ENCODE measurements at places on chromosomes 6 and 20. TPM values are rescaled to one million over a fixed set of nuclear protein-coding genes. Genes with fewer than 3 reads are reported as not detected.

DNA sequence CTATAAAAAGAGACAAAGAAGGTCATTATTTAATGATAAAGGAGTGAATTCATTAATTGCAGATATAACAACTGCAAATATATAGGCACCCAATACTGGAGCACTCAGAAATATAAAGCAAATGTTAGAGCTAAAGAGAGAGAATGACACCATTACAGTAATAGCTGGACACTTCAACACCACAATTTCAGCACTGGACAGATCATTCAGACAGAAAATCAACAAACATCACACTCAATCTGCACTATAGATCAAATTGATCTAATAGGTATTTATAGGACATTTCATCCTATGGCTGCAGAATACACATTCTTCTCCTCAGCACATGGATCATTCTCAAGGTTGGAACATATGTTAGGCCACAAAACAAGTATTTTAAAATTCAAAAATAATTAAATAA lies 72.7 kb downstream of the MAP7 start:
- no peak overlapping the region for H3K27ac ChIP-seq
- H3K36me3 ChIP-seq = no peaks in the 10 kb centered on the region
- no peak overlapping the region for H3K4me3 ChIP-seq
- H3K27me3 ChIP-seq = no peaks in the 10 kb centered on the region
- DNase-seq = no peak
- H3K4me1 ChIP-seq = no peaks in the 10 kb centered on the region

GRCh38 chr20:47326658-47327268 lies 29.7 kb downstream of the ZMYND8 start:
- no peak overlapping the region for H3K4me3 ChIP-seq
- peaks cover 44% of the 10 kb centered on the region for H3K4me1 ChIP-seq
- no peak for DNase-seq

- H3K4me1 ChIP-seq = peaks cover 17% of the 10 kb centered on the region
- DNase-seq = no peak
- H3K27me3 ChIP-seq = no peaks in the 10 kb centered on the region
- H3K27ac ChIP-seq = no peak overlapping the region
Measured at GRCh38 chr6:145372671-145373151, 362.6 kb downstream of the EPM2A start.

- H3K36me3 ChIP-seq = no peaks in the 10 kb centered on the region
- H3K4me1 ChIP-seq = no peaks in the 10 kb centered on the region
- H3K27me3 ChIP-seq = no peaks in the 10 kb centered on the region
- no peak for DNase-seq
- H3K4me3 ChIP-seq = no peak overlapping the region
- no peak overlapping the region for H3K27ac ChIP-seq
Measured at GRCh38 chr20:15515691-15516090, 1057.6 kb downstream of the KIF16B start.

GRCh38 chr20:32465092-32465900 lies 107.2 kb downstream of the ASXL1 start:
- peak overlapping the region; percentile 29 for H3K27ac ChIP-seq
- H3K36me3 ChIP-seq = peaks cover 3% of the 10 kb centered on the region
- H3K4me3 ChIP-seq = no peak overlapping the region
- DNase-seq = no peak
- H3K27me3 ChIP-seq = no peaks in the 10 kb centered on the region

DNA sequence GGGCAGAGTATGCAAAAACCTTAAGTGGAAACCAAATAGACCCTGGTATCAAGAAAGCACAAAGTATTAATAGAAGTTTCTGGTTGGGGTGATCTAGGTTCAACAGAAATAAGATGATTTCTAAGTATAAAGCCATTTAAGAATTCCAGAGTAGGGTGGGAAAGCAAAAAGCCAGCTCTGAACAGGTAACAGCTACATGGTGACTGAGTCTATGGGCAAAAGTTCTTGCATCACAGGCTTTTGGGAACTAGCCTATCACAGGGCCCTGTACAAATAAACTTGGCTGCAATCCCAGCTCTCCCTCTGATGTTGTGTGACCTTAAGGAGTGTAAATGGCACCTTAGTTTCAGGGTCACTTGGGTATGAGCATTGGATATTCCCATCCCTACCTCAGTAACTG lies 5.5 kb downstream of the TCF19 start:
- H3K4me1 ChIP-seq = peaks cover 10% of the 10 kb centered on the region
- H3K27me3 ChIP-seq = no peaks in the 10 kb centered on the region
- DNase-seq = no peak
- H3K36me3 ChIP-seq = no peaks in the 10 kb centered on the region
- H3K4me3 ChIP-seq = no peak overlapping the region

GRCh38 chr6:28152531-28152930 lies 10.8 kb downstream of the ZKSCAN8 start:
- no peaks in the 10 kb centered on the region for H3K27me3 ChIP-seq
- no peak overlapping the region for H3K4me3 ChIP-seq
- DNase-seq = no peak

DNA sequence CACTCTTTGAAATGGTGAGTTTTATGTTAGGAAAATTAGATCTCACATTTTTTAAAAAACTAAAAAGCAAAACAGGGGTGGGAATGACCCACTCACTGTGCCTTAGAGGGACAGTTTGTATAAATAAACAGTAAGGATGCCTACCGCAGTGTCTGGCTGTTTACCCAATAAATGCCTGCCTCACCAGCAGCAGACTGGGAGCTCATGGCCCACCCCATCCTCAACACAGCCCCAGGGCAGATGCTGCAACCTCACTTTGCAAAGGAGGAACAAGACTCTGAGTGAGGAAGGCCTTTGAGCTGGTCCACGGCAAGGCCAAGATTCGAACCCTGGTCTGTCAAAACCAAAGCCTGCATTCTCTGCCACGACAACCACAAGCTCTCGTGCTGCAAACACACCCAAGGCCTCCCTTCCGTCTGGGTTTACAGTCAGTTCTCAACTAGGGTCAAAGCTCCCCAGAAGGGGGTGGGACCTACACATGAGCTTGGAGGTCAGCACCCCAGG lies 77.8 kb downstream of the BMP7 start:
- no peak overlapping the region for H3K4me3 ChIP-seq
- no peak overlapping the region for H3K27ac ChIP-seq
- H3K36me3 ChIP-seq = no peaks in the 10 kb centered on the region
- H3K4me1 ChIP-seq = no peaks in the 10 kb centered on the region
- no peak for DNase-seq

GRCh38 chr6:13044390-13044789 lies 283.9 kb downstream of the TBC1D7 start:
- H3K4me1 ChIP-seq = no peaks in the 10 kb centered on the region
- H3K36me3 ChIP-seq = no peaks in the 10 kb centered on the region
- DNase-seq = no peak
- no peak overlapping the region for H3K4me3 ChIP-seq
- H3K27ac ChIP-seq = peak overlapping the region; percentile 2
- no peaks in the 10 kb centered on the region for H3K27me3 ChIP-seq

GRCh38 chr6:89941031-89941762 lies 46.9 kb downstream of the GJA10 start:
- no peaks in the 10 kb centered on the region for H3K36me3 ChIP-seq
- H3K4me3 ChIP-seq = no peak overlapping the region
- no peaks in the 10 kb centered on the region for H3K27me3 ChIP-seq
- no peak for DNase-seq

GRCh38 chr20:25254986-25255680 lies 7.2 kb downstream of the PYGB start:
- H3K27me3 ChIP-seq = no peaks in the 10 kb centered on the region
- H3K4me1 ChIP-seq = peaks cover 57% of the 10 kb centered on the region
- peak; percentile 95 for DNase-seq
- H3K4me3 ChIP-seq = no peak overlapping the region

DNA sequence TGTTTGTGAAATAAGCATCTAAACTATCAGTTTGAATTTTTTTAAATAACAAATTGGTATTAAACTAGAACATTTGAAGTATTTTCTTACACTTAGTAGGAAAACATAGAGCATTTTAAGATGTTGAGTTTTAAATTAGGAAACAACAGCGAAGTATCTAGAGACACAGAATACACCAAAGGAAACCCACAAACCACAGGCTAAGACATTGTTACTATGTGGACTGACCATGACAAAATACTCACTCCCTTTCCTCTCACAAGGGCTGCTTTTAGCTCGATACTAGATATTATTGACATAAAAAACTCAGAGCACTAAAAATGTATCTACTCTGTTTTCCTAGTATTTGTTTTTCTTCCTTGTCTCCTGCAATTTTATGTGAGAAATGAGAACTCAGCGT lies 266.0 kb upstream of the CITED2 start:
- H3K27me3 ChIP-seq = no peaks in the 10 kb centered on the region
- H3K27ac ChIP-seq = no peak overlapping the region
- H3K4me1 ChIP-seq = no peaks in the 10 kb centered on the region
- no peak for DNase-seq
- no peaks in the 10 kb centered on the region for H3K36me3 ChIP-seq

DNA sequence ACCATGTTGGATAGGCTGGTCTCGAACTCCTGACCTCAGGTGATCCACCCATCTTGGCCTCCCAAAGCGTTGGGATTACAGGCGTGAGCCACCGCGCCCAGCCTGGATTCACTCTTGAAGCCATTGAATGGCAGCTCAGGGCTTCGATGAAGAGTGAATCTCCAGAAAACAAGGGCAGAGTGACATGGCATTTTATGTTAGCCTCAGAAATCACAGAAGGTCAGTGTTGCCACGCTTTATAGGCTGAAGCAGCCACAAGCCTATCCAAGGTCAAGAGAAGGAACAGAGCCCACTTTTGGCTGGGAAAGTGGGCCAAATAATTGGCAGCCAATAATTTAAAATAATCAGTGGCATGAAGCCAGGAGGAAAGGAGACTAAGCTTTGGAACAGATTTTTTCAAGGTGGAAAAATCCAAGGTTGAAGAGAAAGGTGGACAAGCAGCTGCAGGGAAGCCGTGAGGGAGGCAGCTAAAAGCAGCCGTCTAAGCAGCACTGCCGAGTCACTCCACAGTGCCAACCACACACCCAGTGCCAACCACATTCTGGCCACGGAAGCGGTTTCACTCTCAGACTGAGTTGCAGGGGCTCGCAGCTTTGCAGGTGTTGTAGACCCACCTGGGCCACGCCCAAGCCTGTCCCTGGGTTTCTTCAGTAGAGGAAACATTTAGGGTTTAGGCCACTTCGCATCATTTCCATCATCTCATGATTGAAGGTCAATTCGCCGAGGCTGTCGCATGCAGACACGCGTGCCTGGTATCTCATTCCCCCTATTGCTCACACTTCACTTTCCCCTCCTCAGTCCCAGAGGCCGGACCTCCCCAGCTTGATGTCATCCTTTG lies 17.4 kb upstream of the AVP start:
- DNase-seq = no peak
- no peaks in the 10 kb centered on the region for H3K36me3 ChIP-seq
- no peaks in the 10 kb centered on the region for H3K4me1 ChIP-seq
- H3K27ac ChIP-seq = no peak overlapping the region
- no peaks in the 10 kb centered on the region for H3K27me3 ChIP-seq

GRCh38 chr6:32424589-32425300 lies 14.9 kb upstream of the HLA-DRA start:
- H3K36me3 ChIP-seq = no peaks in the 10 kb centered on the region
- no peaks in the 10 kb centered on the region for H3K4me1 ChIP-seq
- H3K27ac ChIP-seq = no peak overlapping the region
- H3K4me3 ChIP-seq = no peak overlapping the region
- H3K27me3 ChIP-seq = no peaks in the 10 kb centered on the region

- no peak overlapping the region for H3K27ac ChIP-seq
- H3K4me1 ChIP-seq = no peaks in the 10 kb centered on the region
- H3K36me3 ChIP-seq = no peaks in the 10 kb centered on the region
Measured at GRCh38 chr6:9543649-9544048, 871.2 kb downstream of the TFAP2A start.

GRCh38 chr6:72758901-72759300 lies 137.0 kb downstream of the KCNQ5 start:
- no peak for DNase-seq
- no peak overlapping the region for H3K27ac ChIP-seq
- H3K27me3 ChIP-seq = no peaks in the 10 kb centered on the region
- H3K4me1 ChIP-seq = peaks cover 7% of the 10 kb centered on the region
- no peaks in the 10 kb centered on the region for H3K36me3 ChIP-seq
- H3K4me3 ChIP-seq = no peak overlapping the region

DNA sequence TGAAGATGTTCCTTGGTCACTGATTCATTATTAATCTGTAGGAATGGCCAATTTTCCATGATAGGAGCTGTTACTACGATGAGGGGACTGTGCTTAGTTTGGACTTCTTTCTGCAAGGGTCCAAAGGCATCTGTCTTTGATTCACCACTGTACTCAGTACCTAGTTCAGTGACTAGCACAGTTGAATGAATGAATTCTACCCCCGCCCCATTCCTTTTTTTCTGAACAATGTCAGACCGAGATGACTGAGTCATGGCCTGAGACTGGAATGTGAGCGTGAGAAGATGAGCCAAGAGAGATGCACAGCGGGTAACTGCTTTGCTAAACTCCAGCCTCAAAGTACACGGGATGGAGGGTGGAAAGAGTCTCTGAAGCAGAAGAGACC lies 419 bp upstream of the SNHG17 start:
- H3K4me3 ChIP-seq = peak overlapping the region; percentile 66
- DNase-seq = no peak
- peaks cover 25% of the 10 kb centered on the region for H3K36me3 ChIP-seq
- no peaks in the 10 kb centered on the region for H3K27me3 ChIP-seq
- H3K27ac ChIP-seq = no peak overlapping the region
- H3K4me1 ChIP-seq = peaks cover 23% of the 10 kb centered on the region

DNA sequence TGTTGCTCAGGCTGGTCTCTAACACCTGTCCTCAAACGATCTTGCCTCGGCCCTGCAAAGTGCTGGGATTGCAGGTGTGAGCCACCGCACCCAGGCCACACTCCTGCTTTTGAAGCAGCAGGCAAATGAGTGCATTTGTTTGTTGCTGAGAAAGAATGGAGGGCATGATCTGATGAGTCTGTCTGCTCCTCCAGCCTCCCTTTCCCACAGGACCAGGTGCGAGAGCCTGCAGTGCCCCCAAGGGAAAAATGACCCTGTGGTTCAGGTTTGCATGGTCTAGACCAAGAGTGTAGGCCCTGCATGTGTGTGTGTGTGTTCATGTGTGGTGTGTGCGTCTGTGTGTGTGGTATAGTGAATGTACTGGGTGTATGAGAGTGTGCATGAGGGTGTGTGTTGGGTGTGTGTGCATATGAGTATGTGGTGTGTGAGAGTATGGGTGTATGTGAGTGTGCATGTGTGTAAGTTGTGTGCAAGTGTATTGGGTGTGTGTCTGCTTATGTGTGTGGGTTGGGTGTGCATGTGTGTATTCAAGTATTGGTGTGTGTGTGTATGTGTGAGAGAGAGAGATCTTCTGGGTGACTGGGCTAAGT lies 22.8 kb upstream of the FOXC1 start:
- H3K27me3 ChIP-seq = no peaks in the 10 kb centered on the region
- no peak overlapping the region for H3K4me3 ChIP-seq
- H3K4me1 ChIP-seq = no peaks in the 10 kb centered on the region
- DNase-seq = no peak
- H3K36me3 ChIP-seq = no peaks in the 10 kb centered on the region

Gene LRRC73
- total RNA-seq = not detected

Gene UNC93A
- total RNA-seq = 2.0 TPM

Gene RSPH4A
- total RNA-seq = not detected

Gene SOBP
- total RNA-seq = 13.3 TPM

Gene RSPO4
- not detected for total RNA-seq

Gene RWDD2A
- total RNA-seq = 2.0 TPM

Gene PRDM13
- not detected for total RNA-seq

Gene BTN1A1
- total RNA-seq = not detected

Measured in vagina (tissue), 2 donors.